CMK (cell line): ENCODE measurements at places on chromosomes 7 and 10.

DNA sequence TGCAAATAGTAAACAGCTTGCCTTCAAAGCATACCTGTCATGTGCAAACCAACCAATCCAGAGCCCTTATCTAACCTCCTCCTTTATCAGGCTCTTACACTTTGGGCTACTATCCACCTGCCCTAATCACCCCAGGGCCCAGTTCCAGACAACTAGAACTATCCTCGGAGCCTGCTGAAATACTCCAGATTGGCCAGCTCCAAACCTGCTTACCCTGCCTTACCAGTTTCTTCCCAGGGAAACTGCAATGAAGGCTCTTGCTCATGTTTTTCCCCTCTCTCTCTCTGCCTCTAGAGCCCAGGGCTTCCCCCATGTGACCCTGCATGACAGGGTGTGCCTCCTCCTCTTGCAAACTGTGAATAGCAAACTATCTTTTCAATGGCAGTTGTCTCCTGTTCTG lies 81.4 kb upstream of the CAPZA2 start:
- DNase-seq = no peak

DNA sequence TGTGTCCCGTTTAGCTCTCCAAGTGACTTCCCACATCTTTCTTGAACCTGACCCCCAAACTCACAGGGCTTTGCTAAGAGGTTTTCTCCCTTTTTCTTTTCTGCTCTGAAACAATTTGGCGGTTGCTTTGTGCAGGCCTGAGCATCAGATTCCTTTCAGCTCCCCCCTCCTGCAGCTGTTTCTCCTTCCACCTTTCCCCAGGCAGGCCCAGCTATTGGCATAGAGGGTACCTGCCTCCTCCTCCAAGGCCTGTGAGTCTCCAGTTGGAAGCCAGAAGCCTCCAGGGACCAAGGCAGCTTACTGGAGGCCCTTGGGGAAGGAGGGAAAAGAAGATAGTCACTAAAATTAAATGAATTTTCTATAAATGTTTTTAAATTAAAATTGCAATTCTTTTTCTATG lies 7.7 kb downstream of the VAX1 start:
- DNase-seq = no peak

DNA sequence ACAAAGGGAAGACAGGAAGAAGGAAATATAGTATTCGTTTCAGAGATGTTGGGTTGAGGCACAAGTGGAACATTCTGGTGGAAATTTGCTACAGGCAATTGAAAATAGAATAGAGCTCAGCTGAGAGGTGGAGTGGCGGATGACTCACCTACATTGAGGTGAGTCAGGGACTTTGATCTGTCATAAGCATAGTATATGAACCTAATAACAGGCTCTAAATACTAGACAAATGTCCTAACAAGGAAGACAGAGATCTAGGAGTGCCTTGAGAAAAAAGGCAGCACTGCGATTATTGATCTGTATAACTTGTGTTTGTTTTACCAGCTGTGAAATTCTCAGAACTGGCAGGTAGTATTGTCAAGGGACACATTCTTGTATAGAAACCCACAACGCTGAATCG lies 907 bp upstream of the IFRD1 start:
- no peak for DNase-seq

GRCh38 chr7:29896685-29897411 lies 90.5 kb downstream of the WIPF3 start:
- no peak for DNase-seq

DNA sequence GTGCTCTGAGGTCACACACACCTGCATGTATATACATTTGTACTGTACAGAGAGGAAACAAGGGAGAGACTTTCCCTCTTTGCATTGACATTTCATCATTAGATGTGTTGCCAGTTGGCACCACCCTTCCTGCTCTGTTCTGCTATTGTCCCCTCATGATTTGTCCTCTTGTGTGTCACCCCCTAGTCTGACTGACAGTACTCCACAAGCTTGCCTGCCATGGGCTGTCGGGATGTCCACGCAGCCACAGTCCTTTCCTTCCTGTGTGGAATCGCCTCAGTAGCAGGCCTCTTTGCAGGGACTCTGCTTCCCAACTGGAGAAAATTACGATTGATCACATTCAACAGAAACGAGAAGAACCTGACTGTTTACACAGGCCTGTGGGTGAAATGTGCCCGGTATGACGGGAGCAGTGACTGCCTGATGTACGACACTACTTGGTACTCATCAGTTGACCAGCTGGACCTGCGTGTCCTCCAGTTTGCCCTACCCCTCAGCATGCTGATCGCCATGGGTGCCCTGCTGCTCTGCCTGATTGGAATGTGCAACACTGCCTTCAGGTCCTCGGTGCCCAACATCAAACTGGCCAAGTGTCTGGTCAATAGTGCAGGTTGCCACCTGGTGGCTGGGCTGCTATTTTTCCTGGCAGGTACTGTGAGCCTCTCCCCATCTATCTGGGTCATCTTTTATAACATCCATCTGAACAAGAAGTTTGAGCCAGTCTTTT lies 9.4 kb downstream of the CLDN12 start:
- DNase-seq = no peak

GRCh38 chr10:46048152-46048551 lies 2.1 kb upstream of the MSMB start:
- no peak for DNase-seq

- no peak for DNase-seq
Measured at GRCh38 chr10:119191881-119192280, 13.3 kb upstream of the PRDX3 start.

- DNase-seq = no peak
Measured at GRCh38 chr7:36266683-36267082, 113.6 kb downstream of the EEPD1 start.

DNA sequence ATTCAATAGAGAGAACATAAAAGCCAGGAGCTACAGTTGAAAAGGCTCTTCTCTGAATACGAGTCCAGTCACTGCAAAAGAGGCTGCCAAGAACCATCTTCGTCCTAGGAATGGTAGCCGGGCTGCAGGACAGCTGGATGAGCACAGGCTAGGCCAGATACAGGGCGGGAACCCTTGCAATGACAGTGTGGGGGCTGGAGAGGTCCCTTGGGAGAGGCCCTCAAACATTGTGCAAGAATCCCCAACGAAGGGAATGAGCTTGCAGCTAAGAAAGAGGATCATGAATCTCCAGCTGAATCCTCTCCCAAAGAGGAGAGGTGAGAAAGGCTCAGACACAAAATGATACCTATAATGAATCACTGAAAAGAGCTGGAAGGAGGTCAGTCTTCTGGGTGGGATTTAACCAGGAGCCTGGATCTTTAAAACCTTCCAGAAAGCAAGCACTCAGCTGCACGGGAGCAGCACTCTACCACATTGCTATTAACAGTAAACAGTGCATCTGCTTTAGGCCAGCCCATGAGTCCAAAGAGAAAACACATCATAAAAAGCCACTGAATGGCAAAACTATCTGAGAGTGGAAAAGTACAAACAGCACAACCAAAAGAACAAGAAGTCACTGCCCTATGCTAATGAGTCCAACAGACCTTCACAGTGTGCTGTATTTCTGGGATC lies 287.9 kb downstream of the TNS3 start:
- no peak for DNase-seq

DNA sequence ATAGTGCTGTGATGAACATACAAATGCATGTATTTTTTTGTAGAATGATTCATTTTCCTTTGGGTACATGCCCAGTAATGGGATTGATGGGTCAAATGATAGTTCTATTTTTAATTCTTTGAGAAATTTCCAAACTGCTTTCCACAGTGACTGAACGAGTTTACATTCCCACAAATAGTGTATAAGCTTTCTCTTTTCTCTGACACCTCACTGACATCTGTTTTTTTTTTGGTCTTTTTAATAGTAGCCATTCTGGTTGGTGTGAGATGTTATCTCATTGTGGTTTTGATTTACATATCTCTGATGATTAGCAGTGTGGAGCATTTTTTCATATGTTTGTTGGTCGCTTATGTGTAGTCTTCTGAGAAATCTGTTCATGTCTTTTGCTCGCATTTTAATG lies 195.0 kb upstream of the AGK start:
- DNase-seq = no peak

- DNase-seq = no peak
Measured at GRCh38 chr7:135801045-135801693, 52.6 kb upstream of the FAM180A start.

GRCh38 chr10:101073631-101074030 lies 11.8 kb downstream of the KAZALD1 start:
- no peak for DNase-seq

DNA sequence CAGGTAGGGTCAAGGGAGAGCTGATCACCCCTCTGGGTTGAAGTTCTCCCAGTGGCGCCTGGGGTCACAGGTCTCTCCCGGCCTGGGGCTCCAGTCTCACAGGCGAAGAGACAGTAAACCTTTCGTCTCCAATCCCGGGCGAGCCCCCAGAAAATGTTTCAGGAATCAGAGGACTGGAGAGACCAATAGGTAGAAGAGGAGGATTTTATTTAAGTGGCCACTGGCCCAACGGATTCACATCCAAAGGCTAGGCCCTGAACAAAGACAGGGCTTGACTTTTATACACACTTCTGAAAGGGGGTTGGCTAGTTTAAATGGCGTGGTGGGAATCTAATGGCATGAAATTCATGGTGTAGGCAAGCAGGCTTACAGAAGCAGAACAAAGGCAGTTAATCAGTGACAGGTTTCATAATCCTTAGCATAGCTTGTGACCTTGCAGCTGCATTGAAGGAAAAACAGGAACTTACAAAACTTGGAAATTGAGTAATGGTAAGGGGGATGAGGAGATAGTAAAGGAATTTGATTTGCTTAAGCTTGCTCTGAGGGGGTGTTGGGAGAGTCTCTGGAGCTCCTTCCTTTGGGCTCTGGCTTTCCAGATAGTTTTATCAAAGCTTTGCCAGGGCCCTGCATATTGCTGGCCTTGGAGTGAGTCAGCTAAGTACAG lies 105.5 kb downstream of the TRIM24 start:
- no peak for DNase-seq

GRCh38 chr10:77716458-77717317 lies 79.1 kb upstream of the KCNMA1 start:
- no peak for DNase-seq

- no peak for DNase-seq
Measured at GRCh38 chr10:64486901-64487300, 965.7 kb downstream of the REEP3 start.

DNA sequence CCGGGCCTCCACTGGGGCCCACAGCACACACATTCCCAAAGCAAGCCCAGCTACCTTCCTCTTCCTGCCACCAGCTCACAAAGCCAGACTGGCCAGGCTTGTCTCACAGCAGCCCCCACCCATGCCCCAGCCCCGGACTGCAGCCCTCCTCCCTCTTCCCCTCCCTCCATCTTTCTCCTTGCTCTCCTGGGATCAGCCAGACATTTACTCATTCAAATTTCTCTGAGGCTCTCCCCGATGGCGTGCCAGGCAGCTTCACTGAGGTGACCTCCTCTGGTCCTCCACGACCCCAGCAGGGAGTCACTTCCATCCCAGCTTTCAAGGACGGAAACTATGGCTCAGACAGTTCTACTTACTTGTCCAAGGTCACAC lies 187.5 kb downstream of the GRID1 start:
- no peak for DNase-seq

DNA sequence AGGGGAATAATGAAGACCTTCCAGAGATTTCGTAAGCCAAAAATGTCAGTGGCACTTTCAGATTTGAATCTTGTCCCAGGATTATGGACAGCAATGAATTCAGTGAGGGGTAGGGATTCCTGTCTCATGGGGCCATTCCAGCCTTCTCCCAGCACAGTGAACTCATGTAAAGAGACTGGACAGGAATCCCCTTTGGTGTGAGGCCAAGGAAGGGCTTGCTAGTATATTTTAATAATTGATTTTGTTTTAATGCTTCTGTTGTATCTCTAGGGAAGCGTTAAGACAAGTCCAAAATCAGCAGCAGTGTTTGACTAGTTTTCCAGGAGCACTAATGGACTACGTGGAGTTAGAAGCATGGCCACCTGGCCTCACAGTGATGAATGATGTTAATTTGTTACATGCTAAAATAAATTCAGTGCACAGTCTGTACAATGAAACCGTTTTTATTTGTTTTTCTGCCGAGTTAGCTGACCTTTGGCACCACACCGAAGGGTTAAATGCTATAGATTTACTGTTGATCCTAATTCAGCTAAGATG lies 214.0 kb upstream of the DKK1 start:
- no peak for DNase-seq

DNA sequence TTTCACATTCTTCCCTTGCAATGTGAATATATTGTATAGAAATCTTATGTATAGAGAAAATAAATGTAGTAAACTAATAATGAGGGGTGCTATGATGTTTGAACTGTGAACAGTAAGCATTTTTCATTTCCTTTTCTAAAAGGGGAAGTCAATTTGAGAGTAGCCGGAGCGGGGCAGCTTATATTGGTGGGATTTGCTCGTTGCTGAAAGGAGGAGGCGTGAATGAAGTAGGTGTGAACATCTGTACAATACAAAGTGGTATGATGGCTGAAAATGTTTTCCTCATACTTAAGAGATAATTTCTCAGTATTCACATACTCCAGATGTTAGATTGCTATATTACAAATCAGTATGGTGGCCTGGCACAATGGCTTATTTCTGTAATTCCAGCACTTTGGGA lies 87.1 kb downstream of the SRI start:
- no peak for DNase-seq

GRCh38 chr10:14456870-14457266 lies 126.1 kb upstream of the FRMD4A start:
- DNase-seq = no peak

- no peak for DNase-seq
Measured at GRCh38 chr7:134504660-134505164, 22.7 kb upstream of the AKR1B10 start.

DNA sequence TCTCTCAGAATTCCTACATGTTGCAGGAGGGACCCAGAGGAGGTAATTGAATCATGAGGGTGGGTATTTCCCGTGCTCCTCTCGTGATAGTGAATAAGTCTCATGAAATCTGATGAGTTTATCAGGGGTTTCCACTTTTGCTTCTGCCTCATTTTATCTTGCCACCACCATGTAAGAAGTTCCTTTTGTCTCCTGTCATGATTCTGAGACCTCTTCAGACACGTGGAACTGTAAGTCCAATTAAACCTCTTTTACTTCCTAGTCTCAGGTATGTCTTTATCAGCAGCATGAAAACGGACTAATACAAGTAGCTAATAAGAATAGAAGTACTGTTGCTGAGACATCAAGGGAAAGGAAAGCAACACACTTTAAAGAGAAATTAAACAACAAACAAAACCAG lies 143.4 kb downstream of the CCDC71L start:
- DNase-seq = no peak

- no peak for DNase-seq
Measured at GRCh38 chr10:4546500-4546899, 279.5 kb upstream of the AKR1E2 start.

DNA sequence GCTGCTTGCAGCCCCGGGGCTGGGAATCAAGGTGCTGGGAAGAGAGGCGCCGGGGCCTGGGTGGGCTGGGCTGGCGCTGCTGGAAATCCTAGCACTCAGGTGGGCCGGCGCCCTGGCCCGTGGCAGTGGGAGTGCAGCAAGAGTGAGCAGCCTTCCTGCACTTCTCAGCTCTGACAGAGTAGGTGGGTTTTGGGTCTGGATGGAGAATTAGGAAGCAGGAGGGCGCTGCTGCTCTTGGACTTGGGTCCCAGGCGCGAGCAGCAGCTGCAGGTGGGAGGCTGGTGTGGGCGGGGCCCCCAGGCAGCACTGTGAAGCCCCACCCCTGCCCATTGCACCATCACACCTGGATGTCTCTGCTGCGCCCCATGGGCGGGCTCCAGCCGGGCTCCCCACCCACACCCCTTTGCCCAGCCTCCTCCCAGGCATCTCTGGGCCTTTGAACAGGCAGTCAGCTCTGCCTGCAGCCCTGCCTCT lies 6.0 kb downstream of the BRI3 start:
- DNase-seq = no peak

GRCh38 chr7:100400656-100401055 lies 27.4 kb downstream of the PILRA start:
- DNase-seq = no peak
